ENCODE measurements at places on chromosomes 3 and 15. TPM values are rescaled to one million over a fixed set of nuclear protein-coding genes. Genes with fewer than 3 reads are reported as not detected.
A peak's percentile ranks its signal among the peaks of the same experiment; 100 is the strongest.

DNA sequence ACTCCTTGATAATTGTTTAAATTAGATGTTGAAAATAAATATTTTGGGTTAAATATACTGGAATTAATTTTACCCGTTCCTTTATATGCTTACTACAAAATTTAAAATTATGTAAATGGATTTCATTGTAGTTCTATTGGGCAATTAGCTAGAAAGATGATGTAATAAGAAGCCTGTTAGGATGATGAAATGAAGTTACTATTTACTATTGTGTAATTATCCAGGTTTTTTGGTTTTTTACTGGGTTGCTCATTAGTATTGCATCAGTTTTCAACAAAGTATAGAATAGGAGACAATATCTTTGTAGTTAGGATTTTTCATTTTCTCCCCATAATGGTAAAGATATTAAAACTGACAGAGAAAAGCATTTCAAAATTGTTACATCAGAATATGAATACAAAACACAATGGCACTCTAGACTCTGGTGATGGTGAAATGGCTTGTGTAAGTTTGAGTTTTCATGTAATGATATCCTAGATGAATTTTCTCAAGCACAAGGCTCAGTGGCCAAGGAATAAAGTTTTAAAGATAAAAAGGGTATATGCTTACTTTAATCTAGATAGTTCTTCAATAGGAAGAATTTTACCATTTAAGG is 222.0 kb downstream of the P3H2 start:
- DNase-seq: no peak

GRCh38 chr3:72969766-72970165 is 26.8 kb upstream of the PPP4R2 start:
- no peak for DNase-seq

DNA sequence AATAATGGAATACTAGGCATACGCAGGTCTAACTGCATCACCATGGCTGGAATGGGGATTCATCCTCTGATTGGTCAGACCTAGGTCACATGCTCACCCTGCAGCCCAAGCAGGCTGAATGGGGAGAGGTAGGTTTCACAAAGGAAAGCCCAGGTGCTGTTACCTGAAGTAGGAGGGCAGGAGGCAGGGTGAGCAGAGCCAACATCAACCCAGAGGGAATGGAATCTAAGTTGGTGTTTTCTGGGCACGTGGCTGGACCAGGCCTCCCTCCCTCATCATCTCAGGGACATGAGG is 6.7 kb upstream of the H1-8 start:
- DNase-seq: no peak

DNA sequence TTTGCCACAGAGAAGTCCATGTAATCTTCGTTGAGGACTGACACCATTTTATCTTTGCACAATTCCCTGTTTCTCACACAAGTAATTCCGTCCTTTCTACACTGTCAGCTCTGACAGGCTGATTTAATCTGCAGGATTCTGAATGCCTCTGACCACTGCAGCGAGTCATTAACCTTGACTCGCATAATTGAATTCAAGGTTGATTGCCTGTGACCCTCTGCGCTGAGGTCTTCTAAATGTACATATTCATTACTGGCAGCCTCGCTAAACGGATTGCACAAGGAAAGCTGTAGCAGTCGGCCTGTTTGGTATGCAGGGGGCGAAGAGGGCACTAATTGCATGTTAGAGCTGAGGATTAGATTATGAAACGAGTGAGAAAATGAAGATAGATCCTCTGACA is 147.8 kb downstream of the SHOX2 start:
- DNase-seq: peak; percentile 52

GRCh38 chr3:158743664-158744566 is 11.7 kb upstream of the RARRES1 start:
- DNase-seq: no peak

- no peak for DNase-seq
Measured at GRCh38 chr3:37913522-37913921, 51.8 kb downstream of the CTDSPL start.

- no peak for DNase-seq
Measured at GRCh38 chr15:60004009-60004845, at the start of gene FOXB1. FOXB1 (plus strand) TSS chr15:60004311; CDS start chr15:60004964, 653 bp downstream.

DNA sequence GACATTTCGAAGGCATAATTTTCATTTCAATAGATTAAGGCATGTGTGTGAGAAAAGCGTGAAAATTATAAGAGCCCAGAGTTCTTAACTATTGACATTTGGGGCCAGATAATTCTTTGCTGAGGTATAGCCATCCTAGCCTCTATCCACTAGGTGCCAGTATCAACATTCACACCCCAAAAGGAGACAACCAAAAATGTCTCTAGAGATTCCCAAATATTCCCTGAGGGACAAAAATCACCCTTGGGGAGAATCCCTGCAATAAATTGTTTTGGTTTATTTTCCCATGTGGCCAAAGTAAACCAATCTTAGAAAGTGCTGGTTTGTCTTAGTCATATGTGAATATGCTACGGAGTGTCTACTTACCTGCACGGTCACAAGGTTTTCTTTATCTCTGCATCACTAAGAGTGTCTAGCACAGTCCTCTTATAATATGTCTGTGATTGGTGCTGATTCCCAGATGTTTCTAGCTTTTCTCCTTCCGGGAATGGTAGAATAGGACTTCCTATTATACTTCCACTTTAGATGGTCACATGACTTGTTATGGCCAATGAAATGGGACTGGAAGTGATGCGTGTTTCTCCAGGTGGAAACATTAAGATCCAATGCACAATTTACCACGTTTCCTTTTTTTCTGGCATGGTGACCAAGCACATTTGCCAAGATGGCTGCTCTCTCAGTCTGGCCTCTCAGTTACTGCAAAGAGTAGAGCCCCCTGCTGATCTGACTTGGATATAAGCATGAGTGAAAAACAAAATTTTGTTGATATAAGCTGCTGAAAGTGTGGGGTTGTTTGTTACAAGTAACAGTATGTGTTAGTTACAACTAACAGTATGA is 8.0 kb upstream of the KBTBD8 start:
- no peak for DNase-seq

- DNase-seq: no peak
Measured at GRCh38 chr15:66862111-66862939, 160.3 kb downstream of the SMAD6 start.

GRCh38 chr3:56778893-56779292 is 22.9 kb downstream of the ARHGEF3 start:
- no peak for DNase-seq

DNA sequence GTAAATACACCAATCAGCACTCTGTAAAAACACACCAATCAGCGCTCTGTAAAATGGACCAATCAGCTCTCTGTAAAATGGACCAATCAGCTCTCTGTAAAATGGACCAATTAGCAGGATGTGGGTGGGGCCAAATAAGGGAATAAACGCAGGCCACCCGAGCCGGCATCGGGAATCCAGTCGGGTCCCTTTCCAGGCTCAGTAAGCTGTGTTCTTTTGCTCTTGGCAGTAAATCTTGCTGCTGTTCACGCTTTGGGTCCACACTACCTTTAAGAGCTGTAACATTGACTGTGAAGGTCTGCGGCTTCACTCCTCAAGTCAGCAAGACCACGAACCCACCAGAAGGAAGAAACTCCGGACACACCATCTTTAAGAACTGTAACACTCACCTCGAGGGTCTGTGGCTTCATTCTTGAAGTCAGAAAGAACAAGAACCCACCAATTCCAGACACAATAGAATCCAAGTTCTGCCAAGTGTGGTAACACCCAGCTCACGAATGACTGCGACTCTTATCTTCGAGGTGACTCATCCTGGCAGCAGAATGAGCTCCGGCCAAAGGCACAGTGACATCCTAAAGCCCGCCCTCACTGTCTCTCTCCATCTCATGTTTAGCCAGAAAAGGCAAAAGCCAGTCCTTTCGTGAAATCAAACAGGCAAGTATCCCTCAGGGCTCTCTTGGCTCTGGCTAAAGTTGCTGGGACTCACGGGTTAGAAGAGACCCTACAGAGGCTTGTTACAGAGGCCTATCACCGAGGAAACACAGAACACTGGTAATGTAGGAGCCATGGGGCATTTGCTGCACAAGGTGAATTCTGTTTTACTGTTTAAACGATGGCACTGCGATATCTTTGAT is 155.2 kb downstream of the FAM43A start:
- no peak for DNase-seq

- DNase-seq: no peak
Measured at GRCh38 chr15:80572337-80572736, 122.8 kb upstream of the ABHD17C start.

GRCh38 chr15:62928242-62928999 is 114.1 kb upstream of the TPM1 start:
- DNase-seq: no peak

DNA sequence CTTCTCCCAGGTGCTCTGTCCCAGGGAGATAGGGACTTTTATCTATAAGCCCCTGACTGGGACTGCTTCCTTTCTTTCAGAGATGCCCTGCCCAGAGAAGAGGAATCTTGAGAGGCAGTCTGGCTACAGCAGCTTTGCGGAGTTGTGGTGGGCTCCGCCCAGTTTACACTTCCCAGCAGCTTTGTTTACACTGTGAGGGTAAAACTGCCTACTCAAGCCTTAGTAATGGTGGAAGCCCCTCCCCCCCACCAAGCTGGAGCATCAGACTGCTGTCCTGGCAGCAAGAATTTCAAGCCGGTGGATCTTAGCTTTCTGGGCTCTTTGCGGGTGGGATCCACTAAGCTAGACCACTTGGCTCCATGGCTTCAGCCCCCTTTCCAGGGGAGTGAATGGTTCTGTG is 253.8 kb upstream of the ARL6 start:
- DNase-seq: no peak

GRCh38 chr3:79306934-79307570 is 460.7 kb downstream of the ROBO1 start:
- no peak for DNase-seq

DNA sequence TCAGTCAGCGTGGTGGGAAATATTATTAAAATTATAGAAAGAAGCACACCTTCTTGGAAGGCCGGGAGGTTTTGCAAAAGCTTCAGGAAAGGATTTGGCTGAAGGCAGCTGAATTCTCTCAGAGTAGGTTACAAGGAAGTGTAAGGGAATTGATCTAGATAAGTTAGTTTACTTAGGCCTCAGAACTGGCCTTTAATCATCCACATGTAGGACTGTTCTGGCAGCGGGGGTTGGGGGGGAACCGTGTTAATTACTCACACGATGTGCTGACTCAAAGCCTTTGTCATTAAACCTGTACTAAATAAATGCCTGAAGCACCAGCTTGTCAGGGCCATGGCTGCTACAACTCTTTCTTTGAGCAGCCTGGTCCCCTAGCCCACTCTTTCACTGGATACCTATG is 12.8 kb downstream of the ASB14 start:
- DNase-seq: no peak

GRCh38 chr3:71303627-71304200 is 279.8 kb downstream of the FOXP1 start:
- DNase-seq: no peak

DNA sequence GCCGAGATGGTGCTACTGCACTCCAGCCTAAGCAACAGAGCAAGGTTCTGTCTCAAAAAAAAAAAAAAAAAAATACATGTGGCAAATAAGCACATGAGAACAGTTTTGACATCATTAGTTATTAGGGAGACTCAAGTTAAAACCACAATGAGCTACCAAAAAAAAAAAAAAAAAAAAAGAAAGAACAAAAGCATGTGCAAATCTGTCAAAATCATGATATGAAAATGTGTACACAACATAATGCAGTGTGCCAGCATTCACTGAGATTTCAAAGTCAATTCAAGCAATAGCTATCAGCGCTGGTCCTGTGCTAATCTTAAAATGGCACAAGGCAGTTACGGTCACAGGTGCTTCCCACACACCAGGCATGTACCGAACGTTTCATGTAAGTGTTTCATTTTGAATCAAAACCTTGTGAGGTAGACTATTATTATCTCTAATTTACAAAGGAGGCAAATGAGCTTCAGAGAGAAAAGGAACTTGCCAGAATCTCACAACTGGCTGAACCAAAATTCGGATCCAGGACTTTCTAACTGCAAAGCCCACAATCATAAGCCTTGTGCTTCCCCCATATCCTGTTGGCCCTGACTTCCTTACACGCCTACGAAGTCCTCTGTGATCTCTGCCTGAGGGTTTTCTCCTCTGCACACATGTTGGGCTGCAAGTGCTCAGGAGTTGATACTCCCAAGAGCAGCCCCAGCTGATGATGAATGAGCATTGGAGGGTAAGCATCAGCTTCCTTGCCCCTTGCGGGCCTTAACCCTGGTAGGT is 200.1 kb upstream of the PROK2 start:
- DNase-seq: no peak

- DNase-seq: no peak
Measured at GRCh38 chr15:55118344-55118870, 78.3 kb downstream of the RSL24D1 start.

- DNase-seq: no peak
Measured at GRCh38 chr3:87873136-87873535, 185.7 kb downstream of the CGGBP1 start.

- DNase-seq: no peak
Measured at GRCh38 chr3:65873028-65873427, 165.7 kb downstream of the MAGI1 start.

DNA sequence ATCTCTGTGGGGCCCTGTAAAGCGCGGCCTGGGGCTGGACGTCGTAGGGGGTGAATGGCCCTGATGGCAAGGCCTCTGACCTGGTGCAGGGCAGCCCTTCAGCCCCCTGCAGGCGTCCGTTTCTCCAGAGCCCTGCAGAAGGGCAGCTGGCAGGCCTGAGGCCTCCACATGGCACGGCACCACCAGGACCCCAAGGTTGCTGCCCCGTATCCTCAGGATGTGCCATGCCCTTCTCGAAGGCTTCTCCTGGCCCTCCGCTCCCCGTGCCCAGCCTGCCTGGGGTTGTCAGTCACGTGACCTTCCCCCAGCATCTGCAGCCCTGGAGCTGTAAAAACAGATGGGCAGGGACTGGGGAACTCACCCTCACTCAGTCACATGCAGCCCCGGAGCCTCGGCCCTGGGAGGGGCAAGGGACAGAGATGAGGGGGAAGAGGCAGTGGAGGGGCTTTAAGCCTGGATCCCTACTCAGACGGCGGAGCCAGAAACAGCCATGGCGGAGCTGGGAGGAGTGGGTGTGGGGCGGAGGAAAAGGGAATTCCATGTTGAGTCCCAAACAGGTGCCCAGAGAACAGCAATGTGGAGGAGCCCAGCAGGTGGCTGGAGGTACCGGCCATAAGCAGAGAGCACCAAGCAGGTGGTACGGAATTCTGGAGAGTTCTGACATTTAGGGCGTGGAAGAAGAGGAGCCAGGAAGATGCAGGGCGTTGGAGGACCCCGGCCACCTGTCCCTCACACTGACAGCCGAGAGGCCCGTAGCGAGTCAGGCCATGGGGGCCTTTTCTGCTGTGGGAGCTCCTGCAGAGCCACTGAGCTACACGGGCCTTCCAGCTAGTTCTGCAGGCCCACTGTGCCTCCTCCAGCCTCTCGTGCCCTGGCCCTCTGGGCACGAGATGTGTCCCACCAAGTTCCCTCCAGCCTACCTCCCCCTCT is 193.1 kb downstream of the XXYLT1 start:
- DNase-seq: no peak

- no peak for DNase-seq
Measured at GRCh38 chr3:118408431-118408830, 626.2 kb downstream of the IGSF11 start.

ABHD17C gene
- 31.7 TPM for polyA plus RNA-seq

TMA7 gene
- 264 TPM for polyA plus RNA-seq

LYZL4 gene
- not detected for polyA plus RNA-seq

CRABP1 gene
- 44.5 TPM for polyA plus RNA-seq

ARPP19 gene
- 123 TPM for polyA plus RNA-seq

ZFAND6 gene
- polyA plus RNA-seq: 118 TPM

XIRP1 gene
- 0.11 TPM for polyA plus RNA-seq

CD200R1L gene
- polyA plus RNA-seq: not detected

GOLGA8R gene
- 4.6 TPM for polyA plus RNA-seq

MORC1 gene
- 0.57 TPM for polyA plus RNA-seq

CYP11A1 gene
- 1.2 TPM for polyA plus RNA-seq

Data from renal cortex interstitium (tissue), 15 donors.